ENCODE measurements at places on chromosomes 2 and 18. TPM values are rescaled to one million over a fixed set of nuclear protein-coding genes. Genes with fewer than 3 reads are reported as not detected.

GRCh38 chr2:25881764-25882163 lies 3.5 kb upstream of the ASXL2 start:
- no peak for DNase-seq

GRCh38 chr2:96452053-96452452 lies 53.1 kb downstream of the NEURL3 start:
- no peak for DNase-seq

- DNase-seq: no peak
Measured at GRCh38 chr2:110995911-110996310, 124.8 kb upstream of the BCL2L11 start.

Gene TRIM43
- total RNA-seq: not detected

Gene PDIA6
- 149 TPM for total RNA-seq

Gene ADCYAP1
- 0.24 TPM for total RNA-seq

Gene PCARE
- total RNA-seq: 0.58 TPM

Gene UGT1A3
- total RNA-seq: not detected

Gene IL1R2
- total RNA-seq: 8.3 TPM

Gene SPTBN1
- total RNA-seq: 332 TPM
